ENCODE measurements at places on chromosomes 7 and 10. TPM values are rescaled to one million over a fixed set of nuclear protein-coding genes. Genes with fewer than 3 reads are reported as not detected.

Gene PRF1
- 272 TPM for total RNA-seq

DNA sequence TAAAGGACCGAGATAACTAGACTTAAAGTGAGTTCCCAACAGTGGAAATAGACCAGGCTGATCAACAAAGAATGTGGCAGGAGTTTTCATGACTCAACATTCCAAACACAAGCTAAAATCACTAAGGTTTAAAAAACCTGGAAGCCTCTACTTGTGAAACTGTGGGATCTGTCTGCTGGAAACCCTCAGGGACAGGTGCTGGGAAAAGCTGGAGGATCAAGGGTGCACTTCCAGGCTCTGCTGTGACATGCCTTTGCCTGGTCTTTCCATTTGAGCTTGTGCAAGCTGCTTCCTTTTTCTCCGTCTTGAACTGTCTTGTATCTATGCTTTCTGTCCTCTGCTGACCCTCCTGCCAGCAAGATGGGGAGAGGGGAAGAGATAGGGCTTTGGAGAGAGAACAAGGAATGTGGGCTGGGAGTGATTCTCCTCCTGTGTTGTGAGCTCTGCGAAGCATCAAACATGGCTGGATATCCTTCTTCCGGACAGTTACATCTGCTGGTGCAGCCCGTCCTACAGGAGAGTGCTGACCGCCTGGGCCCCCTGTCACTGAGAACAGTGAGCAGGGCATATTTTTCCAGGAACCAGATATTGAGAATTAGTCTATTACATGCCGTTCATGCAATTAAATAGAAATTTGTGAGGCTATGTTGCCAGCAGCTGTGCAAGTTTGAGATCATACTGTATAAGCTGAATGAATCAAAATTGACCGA, 25.5 kb downstream of the ARHGAP22 start:
- no peaks in the 10 kb centered on the region for H3K4me1 ChIP-seq
- H3K4me3 ChIP-seq = no peak overlapping the region
- DNase-seq = no peak

DNA sequence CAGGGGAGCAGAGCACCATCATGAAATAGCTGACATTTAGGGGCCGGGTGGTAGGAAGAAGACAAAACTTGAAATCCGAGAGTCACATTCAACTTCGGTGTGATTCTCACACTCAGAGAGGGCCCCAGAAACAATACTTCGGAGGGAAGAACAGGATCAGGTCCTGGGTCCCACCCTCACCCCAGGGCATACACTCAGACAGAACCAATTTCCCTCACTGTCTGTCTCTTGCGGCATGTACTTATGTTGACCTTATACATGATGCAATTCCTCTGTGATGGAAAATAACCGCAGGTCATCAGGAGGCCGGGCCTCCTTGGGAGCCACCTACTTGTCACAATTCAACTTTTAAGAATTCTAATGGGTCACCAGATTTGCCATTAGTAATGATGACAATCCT, 26.3 kb upstream of the HMX3 start:
- no peaks in the 10 kb centered on the region for H3K4me1 ChIP-seq
- no peak for DNase-seq
- H3K36me3 ChIP-seq = no peaks in the 10 kb centered on the region
- no peak overlapping the region for H3K27ac ChIP-seq
- H3K4me3 ChIP-seq = no peak overlapping the region

DNA sequence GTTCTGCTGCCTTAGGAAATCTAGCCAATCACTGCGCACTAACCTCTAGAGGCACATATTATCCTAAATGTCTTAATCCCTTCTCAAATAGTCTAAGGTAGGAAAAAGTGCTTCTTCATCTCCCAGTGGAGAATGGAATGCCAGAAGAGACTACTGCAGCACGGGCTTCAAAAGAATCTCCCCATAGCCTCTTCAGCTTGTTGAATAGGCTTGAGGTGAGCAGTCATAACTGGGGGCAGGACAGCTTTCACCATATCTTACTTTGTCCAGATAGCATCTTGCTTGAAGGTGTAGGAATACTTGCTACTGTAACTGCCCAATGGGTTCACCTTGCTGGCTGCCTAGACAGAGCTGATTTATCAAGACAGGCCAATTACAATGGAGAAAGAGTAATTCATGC, 88.8 kb downstream of the MBL2 start:
- no peak overlapping the region for H3K27ac ChIP-seq
- H3K4me3 ChIP-seq = no peak overlapping the region
- H3K4me1 ChIP-seq = no peaks in the 10 kb centered on the region
- DNase-seq = no peak
- H3K27me3 ChIP-seq = no peaks in the 10 kb centered on the region
- H3K36me3 ChIP-seq = no peaks in the 10 kb centered on the region

DNA sequence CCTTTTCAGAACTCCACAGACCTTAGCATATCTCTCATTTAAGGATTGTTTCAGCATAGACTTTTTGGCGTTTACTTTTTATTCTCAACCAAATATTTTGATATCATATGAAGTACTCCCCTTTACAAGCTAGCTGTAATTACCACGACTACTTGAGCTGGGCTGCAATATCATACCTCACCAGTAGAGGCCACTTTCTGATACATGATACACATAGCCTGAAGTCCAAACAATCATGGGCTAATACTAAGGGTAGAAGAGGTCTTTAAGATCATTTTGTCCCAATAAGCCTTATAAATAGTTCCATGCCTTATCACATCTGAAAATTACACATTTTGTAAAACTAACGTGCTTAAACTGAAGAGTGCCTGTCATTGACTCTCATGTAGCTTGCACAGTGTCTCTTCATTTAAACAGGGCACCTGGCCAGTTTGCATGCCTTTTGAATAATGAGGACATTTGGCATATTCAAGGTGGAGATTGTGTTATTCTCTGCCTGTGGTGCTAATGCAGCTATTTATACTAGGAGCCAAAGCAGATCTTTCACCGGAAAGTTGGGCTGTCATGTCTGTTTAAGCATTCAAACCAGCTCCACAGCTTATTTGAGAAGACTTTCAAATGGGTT, 403.7 kb upstream of the ZMIZ1 start:
- no peak overlapping the region for H3K4me3 ChIP-seq
- peaks cover 29% of the 10 kb centered on the region for H3K27me3 ChIP-seq
- peak; percentile 46 for DNase-seq
- no peak overlapping the region for H3K27ac ChIP-seq

DNA sequence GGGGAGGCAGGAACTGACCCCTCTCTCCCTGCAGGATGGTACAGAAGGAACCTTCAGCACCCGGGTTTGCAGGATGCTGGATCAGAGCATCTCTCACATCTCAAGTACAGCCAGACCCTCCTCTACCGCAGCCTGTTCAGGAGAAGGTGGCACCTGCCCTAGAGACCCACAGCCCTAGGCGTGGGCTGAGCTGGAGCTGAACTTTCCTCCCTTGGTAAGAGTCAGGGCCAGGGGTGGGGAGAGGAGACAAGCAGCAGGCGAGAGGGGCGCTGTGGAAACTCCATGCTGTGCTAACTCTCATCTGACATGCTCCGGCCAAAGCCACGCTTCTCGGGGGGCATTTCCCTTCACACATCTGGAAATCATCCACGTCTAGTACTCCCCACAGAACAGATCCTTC, 154.4 kb downstream of the DIP2C start:
- H3K27ac ChIP-seq = no peak overlapping the region
- no peak overlapping the region for H3K4me3 ChIP-seq
- peaks cover 13% of the 10 kb centered on the region for H3K27me3 ChIP-seq
- DNase-seq = no peak

Measured in activated CD8-positive, alpha-beta T cell treated with anti-CD3 and anti-CD28 coated beads, Interleukin-2, amount 10 ng/mL, durations not matched to agents 7 days and 5 days (primary cell).